ENCODE measurements at places on chromosomes 5 and 9. TPM values are rescaled to one million over a fixed set of nuclear protein-coding genes. Genes with fewer than 3 reads are reported as not detected.
A peak's percentile ranks its signal among the peaks of the same experiment; 100 is the strongest.

DNA sequence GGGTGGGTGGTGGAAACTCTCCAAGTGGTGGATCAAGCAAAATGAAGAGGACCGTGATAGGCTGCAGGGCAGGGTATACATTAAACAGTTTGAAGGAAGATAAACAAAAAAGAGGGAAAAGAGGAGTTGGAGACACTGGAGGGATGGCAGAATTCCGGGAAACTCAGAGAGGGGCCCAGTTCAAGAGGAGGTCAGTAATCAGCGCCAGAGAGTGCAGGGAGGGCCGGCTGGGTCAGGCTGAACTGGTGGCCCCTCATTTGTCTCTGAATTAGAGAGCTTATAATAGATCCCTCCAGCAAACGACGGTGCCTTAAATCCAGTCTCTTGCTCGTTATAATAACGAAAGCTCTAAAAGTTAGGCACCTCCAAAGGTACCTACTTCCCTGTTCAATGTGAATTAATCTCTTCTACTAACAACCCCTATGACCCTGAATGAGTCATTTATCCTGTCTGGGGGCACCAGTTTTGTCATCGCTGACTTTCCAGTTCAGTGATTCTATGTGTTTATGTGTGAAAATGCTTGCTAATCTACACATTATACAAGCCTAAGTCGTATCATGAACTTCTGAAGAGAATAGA lies 2.4 kb upstream of the ZSWIM6 start:
- peak; percentile 47 for DNase-seq

Gene EQTN
- 1.4 TPM for total RNA-seq

Gene MARCOL
- not detected for total RNA-seq

- DNase-seq, result no peak
Measured at GRCh38 chr9:14068690-14069089, 245.3 kb downstream of the NFIB start.

DNA sequence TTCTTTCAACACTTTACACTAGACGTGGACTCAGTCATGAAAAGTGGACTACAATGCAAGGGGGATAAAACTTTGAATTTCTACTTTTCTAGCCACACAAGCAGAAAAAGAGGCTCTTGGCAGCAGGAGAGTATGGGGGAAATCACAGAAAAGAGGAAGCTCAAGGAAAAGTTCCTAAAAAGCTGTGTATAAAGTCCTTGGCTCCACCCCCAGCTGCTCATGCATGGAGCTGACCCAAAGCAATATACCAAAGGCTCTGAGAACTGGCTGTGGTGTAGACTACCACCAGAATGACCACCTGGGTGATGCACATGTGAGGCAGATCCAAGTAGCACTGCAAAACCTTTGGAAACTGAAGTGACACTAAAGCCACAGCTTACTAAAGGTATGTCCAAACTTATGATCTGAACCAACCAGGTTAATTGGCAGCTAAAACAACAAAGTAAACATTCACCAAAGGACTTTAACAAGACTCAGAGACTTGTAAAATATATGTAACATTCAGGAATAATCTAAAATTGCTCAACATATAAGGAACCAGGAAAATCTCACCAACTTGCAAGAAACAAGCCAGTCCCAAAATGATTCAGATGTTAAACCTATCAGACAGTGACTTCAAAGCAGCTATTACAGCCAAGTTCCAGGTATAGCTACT lies 55.5 kb upstream of the RASGRF2 start:
- DNase-seq, result no peak

Gene SLC6A3
- total RNA-seq, result 0.54 TPM

Gene ENHO
- 0.22 TPM for total RNA-seq

Gene PNPLA7
- total RNA-seq, result 9.6 TPM

DNA sequence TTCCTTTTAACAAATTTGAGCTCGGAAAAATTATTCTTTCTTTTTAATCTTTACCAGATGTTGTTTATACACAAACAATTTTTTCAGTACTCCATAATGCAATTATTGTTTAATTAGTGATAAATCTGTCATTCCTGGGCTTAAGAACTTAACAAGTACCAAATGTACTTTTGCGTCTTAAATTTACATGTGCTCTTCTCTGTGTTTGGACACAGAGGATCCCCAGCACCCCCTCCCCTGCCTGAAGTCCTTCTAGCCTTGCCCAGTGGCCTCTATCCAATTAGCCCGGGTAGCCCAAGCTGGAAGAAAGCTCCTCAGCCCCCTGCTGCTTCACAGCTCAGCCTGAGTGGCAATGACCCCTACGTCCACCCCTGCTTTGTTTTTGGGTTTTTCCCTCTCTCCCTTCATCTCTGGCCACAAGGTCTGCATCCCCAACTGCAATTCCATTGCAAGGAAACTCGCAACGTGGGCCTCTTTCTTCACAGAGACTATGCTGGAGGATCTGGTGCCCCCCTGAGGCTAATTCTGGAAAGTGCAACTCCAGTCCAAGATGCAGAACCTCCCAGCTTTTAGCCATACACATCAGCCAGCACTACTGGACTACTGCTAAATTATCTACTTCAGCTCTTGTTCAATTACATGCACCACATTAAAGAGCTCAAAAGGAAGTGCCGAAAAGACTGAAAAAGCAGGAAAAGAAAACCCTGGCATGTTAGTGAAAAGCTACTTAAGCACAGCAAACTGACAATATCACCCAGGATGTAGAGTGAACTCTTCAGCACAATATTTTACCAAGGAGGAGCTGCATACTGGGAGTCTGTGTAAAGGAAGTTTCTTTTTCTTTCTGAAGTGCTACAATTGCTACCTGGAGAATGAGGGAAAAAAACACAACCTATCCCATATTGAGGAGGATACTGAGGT lies 186.2 kb downstream of the FANCC start:
- peak; percentile 91 for DNase-seq

- DNase-seq, result no peak
Measured at GRCh38 chr5:54860321-54860720, 125.1 kb downstream of the ESM1 start.

Gene WWC1
- 174 TPM for total RNA-seq

- DNase-seq, result no peak
Measured at GRCh38 chr9:98203153-98203552, 10.7 kb upstream of the CORO2A start.

DNA sequence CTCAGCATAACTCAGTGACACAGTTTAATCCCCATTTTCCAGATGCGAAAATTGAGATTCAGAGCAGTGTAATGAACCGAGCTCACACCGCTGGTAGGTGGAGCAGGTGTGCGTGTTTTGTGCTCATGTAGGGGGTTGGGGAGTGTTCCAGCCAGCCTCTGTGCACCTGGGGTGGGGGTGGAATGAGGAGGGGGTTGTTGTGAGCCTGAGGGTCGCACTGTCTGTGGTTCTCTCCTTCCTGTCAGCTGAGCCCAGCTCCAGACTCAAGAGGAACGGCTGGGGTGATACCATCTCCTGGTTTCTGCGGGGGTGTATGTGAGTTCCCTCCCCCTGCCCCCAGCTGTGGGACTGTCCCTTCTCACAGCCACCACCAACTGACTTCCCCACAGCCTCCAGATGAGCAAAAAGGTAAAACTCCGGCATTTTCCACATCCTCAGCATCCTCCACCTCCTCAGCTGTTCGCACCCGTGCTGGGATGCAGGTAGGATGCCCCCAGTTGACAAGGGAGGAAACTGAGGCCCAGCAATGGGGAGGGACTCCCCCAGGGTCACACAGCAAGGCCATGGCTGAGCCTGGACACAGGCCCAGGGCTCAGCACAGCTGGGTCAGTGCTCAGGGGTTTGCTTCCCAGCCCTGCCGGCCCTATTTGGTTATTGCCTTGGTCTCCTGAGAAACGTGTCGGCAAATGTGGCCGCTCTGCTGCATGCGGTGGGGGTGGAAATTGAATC lies 2.1 kb downstream of the SH2D3C start:
- no peak for DNase-seq

DNA sequence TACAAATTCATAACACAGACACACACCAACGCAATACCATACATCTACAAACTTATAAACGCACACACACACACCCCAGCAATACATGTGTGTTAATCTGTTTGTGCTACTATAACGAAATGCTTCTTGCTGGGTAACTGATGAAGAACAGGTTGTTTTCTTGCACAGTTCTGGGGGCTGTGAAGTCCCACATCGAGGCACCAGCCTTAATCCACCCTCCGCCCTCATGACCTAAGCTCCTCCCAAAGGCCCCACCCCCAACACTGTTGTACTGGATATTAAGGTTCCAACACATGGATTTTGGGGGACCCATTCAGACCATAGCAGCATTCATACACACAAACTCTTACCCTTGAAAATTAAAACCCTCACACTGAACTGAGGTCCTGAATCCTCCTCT lies 38.8 kb upstream of the LPCAT1 start:
- no peak for DNase-seq

DNA sequence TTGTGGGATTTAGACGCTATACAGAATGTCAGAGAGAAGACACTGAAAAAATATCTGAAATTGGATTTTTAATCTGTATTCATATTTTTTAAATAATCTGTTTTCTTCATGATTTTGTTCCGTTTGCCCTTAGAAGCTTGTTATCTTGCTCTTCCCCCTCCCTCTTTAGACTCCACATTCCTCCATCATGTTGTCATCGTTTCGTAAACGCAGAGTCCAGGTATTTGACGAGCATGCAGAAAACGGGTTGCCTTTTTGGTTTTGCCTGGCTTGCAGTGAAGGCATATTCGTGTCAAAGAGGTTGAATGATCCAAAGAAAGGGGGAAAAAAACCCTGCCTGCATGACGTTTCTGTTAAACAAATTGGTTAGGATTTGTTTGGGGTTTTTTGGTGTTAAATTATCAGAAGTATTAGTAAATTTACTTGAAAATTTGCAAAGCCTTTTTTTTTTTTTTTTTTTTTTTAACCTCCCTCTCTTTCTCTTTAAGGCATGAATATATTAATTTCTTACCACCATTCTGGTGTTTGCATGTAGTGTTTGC lies 2.9 kb downstream of the SPTAN1 start:
- DNase-seq, result peak; percentile 32

Gene KLF9
- 100 TPM for total RNA-seq

GRCh38 chr9:114386361-114386885 lies 1.4 kb downstream of the AKNA start:
- DNase-seq, result no peak

Gene OTP
- total RNA-seq, result not detected

GRCh38 chr5:102819634-102820033 lies 64.5 kb downstream of the PAM start:
- DNase-seq, result no peak

DNA sequence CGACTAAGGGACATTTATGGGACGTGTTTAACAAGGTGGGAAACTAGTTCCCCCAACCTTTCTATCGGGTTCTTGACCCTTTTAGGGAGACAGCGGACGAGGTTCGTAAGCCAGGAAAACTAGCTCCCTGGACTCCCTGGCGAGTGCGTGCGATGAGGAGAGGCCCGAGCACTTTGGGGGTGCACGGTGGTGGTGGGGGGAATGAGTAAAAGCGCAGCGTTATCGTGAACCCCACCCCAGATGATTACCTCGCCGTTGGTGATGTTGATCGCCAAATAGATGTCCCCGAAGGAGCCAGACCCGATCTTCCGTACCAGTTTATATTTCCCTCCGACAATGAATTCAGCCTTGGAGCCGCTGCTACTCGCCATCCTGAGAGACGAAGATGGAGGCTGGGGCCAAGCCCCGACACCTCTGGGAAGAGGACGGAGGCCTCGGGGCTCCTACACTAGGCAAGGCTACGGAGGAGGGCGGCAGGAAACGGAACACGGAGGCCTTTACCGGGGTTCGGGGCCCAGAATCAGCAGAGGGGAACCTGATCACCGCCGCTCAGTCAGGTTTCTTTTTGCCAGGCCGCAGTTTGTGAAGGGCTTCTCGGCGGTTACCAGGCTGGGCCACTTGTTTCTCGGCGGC lies 529 bp downstream of the CSNK1A1 start:
- no peak for DNase-seq

DNA sequence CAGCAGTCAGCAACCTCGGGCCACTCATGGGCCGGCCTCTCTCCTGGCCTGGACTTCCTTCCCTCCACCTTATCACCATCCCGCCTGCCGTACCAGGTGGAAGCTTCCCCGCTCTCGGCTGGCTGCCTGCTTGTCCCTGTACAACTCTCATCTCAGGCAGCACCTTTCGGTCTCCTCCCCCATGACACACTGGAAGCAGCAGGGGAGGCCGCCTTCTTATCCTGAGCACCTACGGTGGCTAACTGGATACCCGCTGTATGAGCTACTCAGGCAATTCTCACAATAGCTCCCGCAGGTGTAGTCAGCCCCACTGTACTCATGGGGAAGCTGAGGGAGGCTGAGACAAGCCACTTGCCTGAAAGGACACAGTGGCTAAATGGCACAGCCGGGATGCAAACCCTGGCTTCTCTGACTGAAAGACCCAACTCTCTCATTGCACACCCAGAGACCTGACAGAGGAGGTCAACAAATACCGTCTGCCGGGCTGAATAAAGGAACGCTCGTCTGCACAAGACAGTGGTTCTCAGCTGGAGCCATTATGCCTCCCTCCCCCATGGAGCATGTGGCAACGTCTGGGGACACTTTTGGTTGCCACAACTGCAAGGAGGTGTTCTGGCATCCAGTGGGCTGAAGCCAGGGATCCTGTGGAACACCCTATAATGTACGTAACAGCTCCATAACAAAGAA lies 9.6 kb downstream of the STK10 start:
- no peak for DNase-seq

- no peak for DNase-seq
Measured at GRCh38 chr5:57335092-57335660, 147.4 kb downstream of the ACTBL2 start.

Gene VCAN
- total RNA-seq, result 226 TPM

GRCh38 chr5:159353661-159354252 lies 23.5 kb upstream of the IL12B start:
- DNase-seq, result no peak

GRCh38 chr5:64612344-64612961 lies 77.8 kb upstream of the SHISAL2B start:
- DNase-seq, result peak; percentile 63

- DNase-seq, result no peak
Measured at GRCh38 chr5:6593148-6594016, 39.5 kb downstream of the NSUN2 start.

GRCh38 chr9:105290418-105290817 lies 46.0 kb downstream of the SLC44A1 start:
- DNase-seq, result no peak

- DNase-seq, result peak; percentile 74
Measured at GRCh38 chr9:130043654-130044623, 950 bp upstream of the FNBP1 start.

DNA sequence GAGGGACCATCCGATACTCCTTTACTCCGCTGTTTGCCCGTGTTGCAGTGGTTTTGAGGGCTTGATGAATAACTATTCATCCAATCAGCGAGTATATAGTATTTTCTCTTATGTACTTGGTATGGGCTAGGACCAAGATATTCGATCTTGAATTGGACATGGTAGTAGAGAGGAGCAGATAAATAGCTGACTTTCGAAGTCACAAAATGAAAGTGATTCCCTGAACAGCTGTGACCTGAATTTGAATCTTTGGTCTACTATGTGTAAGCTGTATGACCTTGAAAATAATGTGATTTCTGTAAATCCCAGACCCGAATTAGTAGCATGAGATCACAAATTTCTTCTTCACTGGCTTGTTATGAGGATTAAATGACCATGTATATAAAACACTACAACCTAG lies 134.4 kb downstream of the TUSC1 start:
- no peak for DNase-seq

- DNase-seq, result no peak
Measured at GRCh38 chr9:83707518-83707767, 315 bp downstream of the UBQLN1 start.

GRCh38 chr5:143826951-143827444 lies 15.0 kb downstream of the HMHB1 start:
- DNase-seq, result no peak
